A549 treated with AZD2906 at 1 μM for 4 hours (cell line): ENCODE measurements at places on chromosomes 7 and 10. TPM values are rescaled to one million over a fixed set of nuclear protein-coding genes. Genes with fewer than 3 reads are reported as not detected.

MALRD1 gene
- not detected in 5 replicates for total RNA-seq

IDI1 gene
- 31.1 to 35.4 TPM (median 34.4 TPM) in 5 replicates for total RNA-seq

NCF1 gene
- 0.16 to 0.39 TPM (median 0.27 TPM) in 5 replicates for total RNA-seq

BLNK gene
- total RNA-seq: 0.06 TPM in 1 of 5 replicates, not detected in the others

OR2A5 gene
- not detected in 5 replicates for total RNA-seq

RBM20 gene
- total RNA-seq: 3.3 to 4.3 TPM (median 3.8 TPM) in 5 replicates

NOS3 gene
- total RNA-seq: 0.30 to 0.69 TPM (median 0.58 TPM) in 5 replicates

PDE1C gene
- total RNA-seq: 2.5 to 3.7 TPM (median 2.8 TPM) in 5 replicates

DPP6 gene
- total RNA-seq: 0.11 TPM in 1 of 5 replicates, not detected in the others

LIPA gene
- total RNA-seq: 40.1 to 52.4 TPM (median 46.2 TPM) in 5 replicates

NUP205 gene
- total RNA-seq: 42.3 to 48.6 TPM (median 44.2 TPM) in 5 replicates

CLDN4 gene
- total RNA-seq: 3.4 to 5.2 TPM (median 4.5 TPM) in 5 replicates

PAPOLB gene
- not detected in 5 replicates for total RNA-seq

CPN1 gene
- total RNA-seq: 0.22 to 0.37 TPM (median 0.34 TPM) in 5 replicates

CFAP58 gene
- 0.08 to 0.14 TPM (median 0.10 TPM) in 5 replicates for total RNA-seq

BNIP3 gene
- total RNA-seq: 38.9 to 44.5 TPM (median 43.4 TPM) in 5 replicates

KEL gene
- 0.08 TPM in 1 of 5 replicates, not detected in the others for total RNA-seq

PTPRE gene
- 3.5 to 5.3 TPM (median 5.2 TPM) in 5 replicates for total RNA-seq

ITIH2 gene
- total RNA-seq: 0.19 to 0.32 TPM (median 0.29 TPM) in 5 replicates

FHIP2A gene
- total RNA-seq: 8.5 to 11.7 TPM (median 9.9 TPM) in 5 replicates

ADARB2 gene
- total RNA-seq: 0.06 to 0.17 TPM (median 0.06 TPM) in 3 of 5 replicates, not detected in the others

TBXAS1 gene
- total RNA-seq: 13.9 to 16.9 TPM (median 15.9 TPM) in 5 replicates

MGAM2 gene
- total RNA-seq: 0.01 to 0.02 TPM (median 0.02 TPM) in 3 of 5 replicates, not detected in the others

TDRD1 gene
- not detected in 5 replicates for total RNA-seq

INMT gene
- 0.03 TPM in 1 of 5 replicates, not detected in the others for total RNA-seq

RADIL gene
- total RNA-seq: 1.2 to 2.5 TPM (median 1.9 TPM) in 5 replicates

C10orf105 gene
- total RNA-seq: not detected in 5 replicates

ANKRD30A gene
- 0.49 to 0.92 TPM (median 0.66 TPM) in 5 replicates for total RNA-seq

ENO4 gene
- total RNA-seq: 0.32 to 0.60 TPM (median 0.35 TPM) in 5 replicates

HOXA9 gene
- 0.37 to 0.89 TPM (median 0.53 TPM) in 5 replicates for total RNA-seq

HPSE2 gene
- not detected in 5 replicates for total RNA-seq

PRXL2A gene
- total RNA-seq: 39.5 to 44.6 TPM (median 43.3 TPM) in 5 replicates

ARF5 gene
- total RNA-seq: 164 to 201 TPM (median 167 TPM) in 5 replicates

HHEX gene
- total RNA-seq: 12.8 to 14.7 TPM (median 13.9 TPM) in 5 replicates

CALHM3 gene
- 0.23 to 0.52 TPM (median 0.35 TPM) in 5 replicates for total RNA-seq
